ENCODE measurements at places on chromosomes 4 and X.

- DNase-seq, result no peak
Observed at GRCh38 chr4:90958256-90958895, 831.2 kb downstream of the CCSER1 start.

GRCh38 chr4:76584241-76585152, 149.5 kb downstream of the SHROOM3 start:
- DNase-seq, result no peak

DNA sequence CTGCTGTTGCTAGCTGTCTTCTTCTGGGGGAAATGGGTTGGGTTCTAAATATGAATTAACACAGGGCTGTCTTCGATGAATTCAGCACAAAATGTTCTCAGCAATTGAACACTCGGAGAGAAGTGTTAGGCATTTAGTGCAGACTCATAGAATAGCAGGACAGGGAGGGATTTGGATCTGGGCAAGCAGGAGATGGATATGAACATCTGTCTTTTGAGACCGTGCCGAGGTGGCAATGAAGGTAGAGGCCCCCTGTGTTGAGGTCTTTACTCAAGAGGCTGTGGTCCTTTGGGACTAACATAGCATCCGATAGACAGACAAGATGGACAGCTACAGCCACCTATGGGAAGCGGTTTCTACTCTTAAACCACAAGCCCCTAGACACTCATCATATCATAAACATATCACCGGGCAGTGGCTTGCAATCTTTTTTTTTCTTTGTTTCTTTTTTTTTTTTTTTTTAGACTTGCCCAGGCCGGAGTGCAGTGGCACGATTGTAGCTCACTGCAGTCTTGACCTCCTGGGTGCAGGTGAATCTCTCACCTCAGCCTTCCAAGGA, 6.7 kb downstream of the CD99 start:
- DNase-seq, result no peak

- DNase-seq, result peak; percentile 21
Observed at GRCh38 chr4:36285784-36286480, 4.5 kb downstream of the DTHD1 start.
